H7 (cell line): ENCODE measurements at places on chromosomes 1 and 21. TPM values are rescaled to one million over a fixed set of nuclear protein-coding genes. Genes with fewer than 3 reads are reported as not detected.

Gene LINGO4
- 0.07 TPM in 1 of 2 replicates, not detected in the other for total RNA-seq

GRCh38 chr1:150696995-150697927 lies at the start of gene GOLPH3L:
GOLPH3L (minus strand) TSS chr1:150697154; CDS start chr1:150694838, 2,316 bp downstream.
- peak; percentile 78 for DNase-seq

DNA sequence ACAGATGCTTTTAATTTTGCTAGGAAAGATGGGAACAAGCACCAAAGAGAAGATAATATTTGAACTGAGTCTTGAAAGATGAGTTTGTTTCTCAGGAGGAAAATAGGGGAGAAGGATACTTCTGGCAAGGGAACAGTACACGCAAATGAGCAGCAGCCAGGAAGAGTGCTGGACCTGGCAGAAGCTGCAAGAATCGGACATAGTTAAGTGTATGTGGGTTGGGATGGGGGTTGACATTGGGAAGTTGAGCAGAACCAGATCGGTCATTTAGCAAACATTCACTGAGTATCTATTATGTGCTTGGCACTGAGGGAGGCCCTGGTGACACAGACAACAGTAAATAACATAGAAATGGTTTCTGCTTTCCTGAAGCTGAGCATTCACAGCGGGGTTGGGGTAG lies 198.8 kb downstream of the PLPP3 start:
- no peak for DNase-seq

DNA sequence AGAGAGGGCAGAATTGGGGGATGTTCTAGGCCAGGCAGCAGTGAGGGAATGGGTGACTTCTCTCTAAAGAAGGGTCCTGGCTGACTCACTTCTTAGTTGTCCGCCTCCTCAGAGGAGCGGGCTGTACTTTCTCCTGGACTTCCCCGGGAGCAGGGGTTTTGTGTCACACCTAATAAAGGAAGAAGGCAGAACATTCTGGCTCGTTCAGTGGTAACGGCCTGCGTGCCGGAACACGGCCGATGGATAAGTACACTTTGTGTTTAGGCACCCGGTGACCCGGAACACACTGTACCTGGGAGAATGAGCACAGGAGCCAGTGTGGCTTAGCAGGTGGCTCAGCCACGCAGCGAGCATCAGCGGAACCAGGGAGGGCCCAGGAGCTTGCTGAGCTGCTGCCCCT lies 84.7 kb downstream of the FBXO2 start:
- DNase-seq: no peak

GRCh38 chr1:162159515-162159914 lies 90.0 kb downstream of the NOS1AP start:
- DNase-seq: no peak

DNA sequence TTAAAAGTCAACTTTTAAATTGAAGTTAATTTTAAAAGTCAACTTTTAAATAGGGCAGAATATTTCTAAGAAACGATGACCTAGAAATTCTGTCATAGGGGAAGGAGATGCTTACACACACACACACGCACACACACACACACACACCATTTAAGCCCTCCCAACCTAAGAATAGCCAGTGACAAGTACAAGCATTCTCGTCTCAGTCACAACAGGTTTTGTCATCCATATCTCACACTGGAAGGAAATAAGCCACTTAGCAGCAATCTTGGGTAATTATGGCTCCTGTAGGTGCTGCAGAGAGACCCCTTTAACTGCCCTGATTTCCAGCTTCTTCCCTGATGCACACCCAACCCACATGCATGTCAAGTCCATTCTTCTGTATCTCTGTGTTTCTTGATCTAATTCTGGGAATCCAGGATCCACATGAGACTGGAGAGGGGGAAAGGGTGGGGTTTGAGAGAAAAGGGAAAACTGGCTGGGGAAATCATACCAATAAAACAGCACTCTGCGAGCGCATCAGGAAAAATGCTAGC lies 338.1 kb downstream of the PAPPA2 start:
- no peak for DNase-seq

GRCh38 chr21:37800057-37800455 lies 116.2 kb downstream of the KCNJ6 start:
- DNase-seq: no peak

DNA sequence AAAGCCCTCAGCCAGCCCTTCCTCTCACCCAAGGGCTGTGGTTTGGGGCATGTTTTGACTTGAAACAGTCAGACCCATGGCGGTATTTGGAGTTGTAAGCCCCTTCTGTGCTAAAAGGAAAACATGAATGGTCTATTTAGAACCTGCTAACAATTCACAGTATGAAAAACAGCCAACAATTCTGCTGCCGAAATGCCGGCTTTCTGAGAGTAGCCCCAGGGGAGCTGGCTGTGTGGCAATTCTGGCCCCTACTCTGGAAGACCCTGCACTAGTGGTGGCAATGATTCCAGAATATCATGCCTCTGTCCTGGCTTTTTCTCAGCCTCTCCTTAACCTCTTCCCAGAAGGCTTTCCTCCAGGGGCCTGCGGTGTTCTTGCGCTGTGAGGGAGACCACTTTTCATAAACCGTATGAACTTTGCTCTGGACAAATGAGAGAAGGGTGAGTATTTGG lies 118.7 kb downstream of the EDEM3 start:
- DNase-seq: no peak

GRCh38 chr1:155326020-155326526 lies 5.4 kb downstream of the RUSC1 start:
- no peak for DNase-seq

DNA sequence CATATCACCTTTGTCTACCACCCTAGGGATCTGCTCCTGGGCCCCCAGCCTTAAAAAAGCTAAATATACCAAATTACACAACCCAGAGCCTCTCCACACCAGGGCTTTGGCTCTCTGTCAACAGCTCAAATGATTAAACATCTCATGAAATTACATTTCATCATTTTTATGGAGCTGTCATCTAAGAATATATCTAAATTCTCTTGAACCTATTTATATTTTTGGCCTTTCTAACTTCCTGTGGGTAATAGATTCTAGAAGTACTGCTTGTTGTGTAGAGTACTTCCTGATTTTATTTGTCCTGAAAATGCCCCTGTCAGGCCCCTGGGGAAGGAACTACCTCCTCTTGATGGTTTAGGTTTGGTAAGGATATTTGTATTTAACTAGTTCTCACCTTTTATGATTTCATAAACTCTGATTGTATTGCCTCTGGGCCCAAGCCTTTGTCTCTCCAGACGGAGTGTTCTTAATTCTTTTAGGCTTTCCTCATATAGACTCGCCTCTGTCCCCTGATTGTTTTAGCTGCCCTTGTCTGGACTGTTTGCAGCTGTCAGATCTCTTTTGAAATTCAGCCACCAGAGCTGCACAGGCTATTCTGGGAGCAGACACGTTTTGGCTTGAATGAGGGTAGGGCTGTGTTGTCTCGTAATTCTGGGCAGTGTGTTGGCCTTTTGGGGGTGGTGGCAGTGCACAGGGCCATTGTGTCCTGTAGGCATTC lies 16.6 kb downstream of the MYOG start:
- DNase-seq: no peak
